ENCODE measurements at places on chromosomes 12 and 14.

DNA sequence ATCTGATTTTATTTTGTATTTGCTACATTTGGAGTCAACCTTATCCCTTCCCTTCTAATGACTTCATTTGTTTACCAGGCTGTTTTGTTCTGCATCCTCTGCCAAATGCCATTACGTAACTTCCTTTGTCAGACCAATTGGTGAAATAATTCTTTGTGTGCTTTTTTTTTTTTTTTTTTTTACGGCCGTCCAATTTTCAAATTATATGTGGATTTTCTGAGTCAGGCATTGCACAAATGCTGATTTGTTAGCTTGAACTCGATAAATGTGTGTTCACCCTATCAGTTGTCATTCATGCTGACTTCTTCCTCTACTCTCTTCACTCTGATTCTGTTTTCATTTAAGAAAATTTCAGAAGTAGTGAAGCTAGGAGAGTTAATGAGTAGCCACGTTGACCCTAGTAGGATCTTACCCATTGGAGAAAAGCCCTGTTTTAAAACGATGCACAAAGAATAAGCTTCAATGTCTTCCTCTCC is 386.2 kb downstream of the DIO2 start:
- DNase-seq, result no peak

DNA sequence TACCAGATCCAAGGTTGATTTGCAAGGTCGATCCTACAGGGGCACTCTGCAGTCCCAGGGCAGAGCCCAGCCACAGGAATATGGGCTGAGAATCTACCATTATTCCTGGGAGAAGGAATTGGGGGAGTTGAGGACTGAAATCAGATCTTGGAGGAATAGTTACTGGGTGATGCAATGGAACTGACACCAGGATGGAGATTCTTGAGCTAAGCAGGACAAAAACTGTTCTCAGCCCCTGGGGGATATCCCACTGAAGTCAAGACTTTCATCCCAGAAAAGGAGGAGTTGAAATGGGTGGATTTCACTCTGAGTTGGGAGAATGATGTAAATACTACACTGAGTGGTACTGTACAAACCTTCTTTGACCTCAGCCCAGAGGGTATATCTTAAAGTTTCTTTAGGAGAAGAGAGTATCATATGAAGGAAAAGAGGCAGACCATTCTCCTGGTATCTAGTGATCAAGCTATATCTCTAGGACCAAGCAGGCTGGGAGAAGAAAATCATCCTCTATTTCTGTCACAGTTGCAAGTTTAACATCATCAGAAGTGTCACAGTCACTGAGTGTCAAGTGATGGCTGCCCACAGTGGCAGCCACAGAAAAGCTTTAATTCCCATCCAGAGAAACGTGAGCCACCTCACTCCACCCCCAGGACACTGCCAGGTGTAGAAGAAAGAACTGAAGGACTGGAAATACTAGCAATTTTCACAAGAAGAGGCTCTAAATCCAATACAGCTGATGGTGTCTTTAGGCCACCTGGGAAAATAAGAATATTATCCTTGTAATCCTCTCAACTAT is 181.9 kb downstream of the NUAK1 start:
- no peak for DNase-seq

DNA sequence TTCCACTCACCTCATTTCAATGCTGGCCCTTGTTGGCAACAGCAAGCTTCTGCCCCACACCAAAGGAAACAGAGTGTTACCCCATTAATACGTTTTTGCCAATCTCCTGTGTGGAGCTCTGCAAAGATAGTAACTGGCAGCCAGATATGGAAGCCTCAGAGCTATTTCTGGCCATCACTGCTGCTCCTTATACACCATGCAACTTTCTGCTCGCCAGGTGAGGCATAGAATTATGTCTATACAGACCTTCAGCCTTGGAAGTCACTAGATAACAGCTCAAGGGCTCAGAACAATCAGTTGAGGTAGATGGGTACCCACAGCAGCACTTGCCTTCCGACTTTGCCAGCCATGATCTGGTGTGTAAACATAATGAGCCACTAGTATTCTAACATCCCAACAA is 214.8 kb upstream of the ALG10B start:
- DNase-seq, result no peak

DNA sequence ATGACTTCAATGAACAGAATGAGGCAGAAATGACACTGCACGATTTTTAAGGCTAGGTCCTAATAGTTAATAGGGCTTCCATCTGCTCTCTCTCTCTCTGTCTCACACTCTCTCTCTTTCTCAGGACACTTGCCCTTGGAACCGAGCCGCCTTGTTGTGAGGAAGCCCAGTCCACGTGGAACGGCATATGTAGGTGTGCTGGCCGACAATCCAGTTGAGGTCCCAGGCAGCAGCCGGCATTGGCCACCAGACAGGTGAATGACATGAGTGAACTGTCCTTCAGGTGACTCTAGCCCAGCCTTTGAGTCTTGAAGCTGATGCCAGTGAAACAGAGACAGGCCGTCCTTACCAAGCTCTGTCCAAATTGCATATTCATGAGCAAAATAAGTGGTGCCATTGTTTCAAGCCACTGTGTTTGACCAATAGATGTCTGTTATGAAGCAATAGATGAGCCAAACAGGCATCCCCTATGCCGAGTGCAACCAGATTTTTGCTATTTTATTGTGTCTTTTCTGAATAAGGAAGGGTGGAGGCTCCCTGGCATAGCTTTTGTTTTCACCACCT is 217.5 kb upstream of the LHX5 start:
- DNase-seq, result no peak

GRCh38 chr12:38898001-38898684 is 7.2 kb downstream of the CPNE8 start:
- no peak for DNase-seq

DNA sequence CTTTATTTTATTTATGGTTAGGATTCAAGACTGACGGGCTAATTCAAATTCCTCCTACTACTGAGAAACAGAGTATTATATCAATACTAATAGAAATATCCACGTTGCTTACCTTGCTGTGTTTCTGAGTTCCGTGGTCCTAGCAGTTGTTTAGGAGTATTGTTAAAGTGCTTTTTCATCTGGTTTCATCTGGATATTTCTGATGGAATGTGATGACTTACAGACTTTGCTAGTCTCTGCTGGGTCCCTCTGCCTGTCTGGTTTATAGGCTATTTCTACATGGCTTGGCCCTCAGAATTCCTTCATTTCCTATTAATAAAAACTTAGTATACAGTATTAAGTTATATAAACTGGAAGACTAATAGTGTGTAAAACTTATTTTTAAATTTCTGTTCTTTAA is at the start of gene SMCO3:
SMCO3 (minus strand) TSS at position 169 of the 400 bp plus-strand sequence. CDS start 7,502 bp downstream, outside the sequence.
- DNase-seq, result no peak

Measured in brain pericyte (primary cell).